ENCODE measurements at places on chromosomes 7 and 10. TPM values are rescaled to one million over a fixed set of nuclear protein-coding genes. Genes with fewer than 3 reads are reported as not detected.

ABCB1 gene
- total RNA-seq: 33.4 TPM

OIT3 gene
- 25.2 TPM for total RNA-seq

GRCh38 chr7:105594034-105594433, 12.7 kb upstream of the EFCAB10 start:
- peak; percentile 62 for DNase-seq

DNA sequence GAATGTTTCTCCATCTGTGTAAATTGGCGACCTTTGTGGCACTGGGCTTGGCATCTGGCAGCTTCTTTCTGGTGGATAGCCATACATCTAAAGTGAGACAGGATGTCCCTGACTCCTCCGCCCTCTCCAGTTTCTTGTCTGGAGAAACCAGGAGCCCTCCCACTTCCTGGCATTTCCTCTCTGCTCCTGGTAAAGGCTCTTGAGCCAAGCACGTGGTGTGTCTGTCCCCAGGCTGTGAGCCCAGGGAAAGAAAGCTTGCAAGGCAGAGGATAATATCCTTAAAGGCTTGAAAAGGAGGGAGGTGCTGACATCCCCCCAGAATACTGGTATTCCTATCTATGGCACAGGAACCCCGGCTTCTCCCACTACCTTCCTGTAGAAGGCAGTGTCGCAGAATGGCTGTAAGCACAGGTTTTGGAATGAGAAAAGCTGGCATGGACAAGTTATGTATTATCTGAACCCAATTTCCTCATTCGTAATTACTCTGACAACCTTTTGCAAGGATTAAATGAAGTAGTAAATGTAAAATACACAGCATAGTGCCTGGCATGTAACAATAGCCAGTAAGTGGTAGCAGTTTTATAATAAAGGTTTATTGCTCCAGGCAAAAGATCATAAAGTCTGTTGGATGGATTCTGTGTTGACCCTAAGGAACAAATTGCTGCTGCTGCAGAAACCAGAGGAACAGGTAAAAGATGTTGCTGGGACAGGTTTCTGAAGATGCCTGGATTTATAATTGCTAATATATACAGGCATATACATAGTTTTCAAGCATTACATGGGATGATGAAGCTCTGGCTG, 11.8 kb upstream of the ACSL5 start:
- DNase-seq: peak; percentile 57

RAMP3 gene
- total RNA-seq: 5.8 TPM

GRCh38 chr7:132004529-132004928, 448.1 kb upstream of the PODXL start:
- DNase-seq: no peak

GRCh38 chr7:101779267-101779666, 38.2 kb upstream of the CUX1 start:
- DNase-seq: no peak

- DNase-seq: no peak
Measured at GRCh38 chr7:55501611-55502010, 70.7 kb downstream of the VOPP1 start.

DNA sequence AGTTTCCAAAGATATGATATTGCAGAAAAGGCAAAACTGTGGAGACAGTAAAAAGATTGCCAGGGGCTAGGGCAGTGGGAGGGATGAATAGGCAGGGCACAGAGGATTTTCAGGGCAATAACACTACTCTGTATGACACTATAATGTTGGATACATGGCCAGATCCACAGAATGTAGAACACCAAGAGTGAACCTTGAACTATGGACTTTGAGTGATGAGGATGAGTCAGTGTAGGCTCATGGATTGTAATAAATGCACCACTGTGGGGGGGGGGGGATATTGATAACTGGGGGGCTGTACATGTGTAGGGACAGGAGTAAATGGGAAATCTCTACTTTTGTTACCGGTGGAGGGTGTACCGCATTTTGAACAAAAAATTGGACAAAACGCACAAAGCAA, 77.4 kb downstream of the ALOX5 start:
- peak; percentile 6 for DNase-seq

DNA sequence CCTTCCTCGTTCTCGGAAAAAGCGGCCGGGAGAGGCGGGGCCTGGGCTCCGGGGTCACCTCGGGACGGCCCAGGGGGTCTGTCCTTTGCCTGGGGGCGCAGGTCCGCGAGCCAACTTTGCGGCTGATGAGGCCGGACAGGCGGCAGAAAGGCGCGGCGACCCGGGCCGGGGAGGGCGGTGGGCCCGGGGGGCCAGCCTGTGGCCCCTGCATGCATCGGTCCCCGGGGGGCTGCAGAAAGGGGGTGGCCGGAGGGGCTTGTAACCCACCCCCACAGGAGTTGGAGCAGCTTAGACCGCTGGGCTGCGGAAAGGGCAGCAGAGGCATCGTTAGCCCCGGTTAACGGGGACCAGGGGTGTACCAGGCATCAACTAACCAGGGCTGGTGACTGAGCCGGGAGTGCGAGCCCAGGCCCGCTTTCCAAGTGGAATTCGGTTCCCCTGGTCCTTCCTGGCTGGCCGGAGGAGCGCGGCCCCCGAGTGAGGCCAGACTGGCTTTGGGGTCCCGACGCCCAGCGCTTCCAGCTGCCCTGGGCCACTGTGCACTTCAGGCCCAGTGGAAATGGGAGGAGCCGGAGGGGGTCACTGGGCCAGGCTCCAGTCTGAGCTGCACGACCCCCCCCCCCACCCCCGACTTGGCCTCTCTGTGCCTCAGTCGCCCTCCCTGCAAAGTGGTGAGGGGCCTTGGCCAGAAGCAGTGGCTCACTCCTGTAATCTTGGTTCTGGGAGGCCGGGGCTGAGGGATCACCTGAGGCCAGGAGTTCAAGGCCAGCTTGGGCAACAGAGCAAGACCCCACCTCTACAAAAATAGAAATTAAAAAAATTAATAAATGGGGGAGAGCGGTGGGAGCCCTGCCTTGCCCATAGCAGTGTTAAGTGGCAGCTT, 919 bp downstream of the SLC29A4 start:
- DNase-seq: no peak

DNA sequence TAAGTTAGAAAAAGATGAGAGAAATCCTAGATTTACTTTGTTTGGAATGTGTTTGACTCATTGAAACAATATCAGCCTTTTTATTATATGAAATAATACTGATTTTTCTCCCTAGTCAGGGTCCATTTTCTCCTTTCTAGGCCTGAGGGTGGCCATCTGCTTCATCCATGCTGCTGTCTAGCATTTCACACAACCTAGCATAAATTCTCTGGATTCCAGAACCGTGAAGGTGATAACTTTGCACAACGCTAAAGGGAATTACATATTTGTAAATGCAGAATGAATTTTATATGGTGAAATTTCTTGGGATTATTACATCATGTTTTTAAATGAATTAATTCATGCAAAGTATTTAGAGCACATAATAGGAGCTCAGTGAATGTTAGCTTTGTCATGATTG, 505.1 kb downstream of the INHBA start:
- DNase-seq: no peak

DNA sequence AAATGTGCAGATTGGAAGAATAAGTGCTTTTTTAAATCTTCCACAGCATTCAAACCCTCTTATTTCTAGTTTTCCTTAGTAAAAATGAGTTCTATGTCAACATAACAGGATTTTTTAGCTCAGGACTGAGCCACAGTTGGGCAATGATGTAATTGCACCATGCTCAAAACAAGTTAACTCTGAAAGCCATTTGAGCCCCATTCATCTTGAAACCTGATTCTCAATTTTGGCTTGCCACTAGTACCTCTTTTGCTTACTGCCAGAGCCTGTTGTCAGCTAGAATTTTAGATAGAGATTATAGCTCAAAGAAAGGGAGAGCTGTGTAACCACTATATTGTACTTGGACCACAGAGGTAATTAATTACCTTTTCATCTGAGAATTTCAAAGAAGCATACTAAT, 1028.5 kb upstream of the PHF14 start:
- DNase-seq: no peak

DNA sequence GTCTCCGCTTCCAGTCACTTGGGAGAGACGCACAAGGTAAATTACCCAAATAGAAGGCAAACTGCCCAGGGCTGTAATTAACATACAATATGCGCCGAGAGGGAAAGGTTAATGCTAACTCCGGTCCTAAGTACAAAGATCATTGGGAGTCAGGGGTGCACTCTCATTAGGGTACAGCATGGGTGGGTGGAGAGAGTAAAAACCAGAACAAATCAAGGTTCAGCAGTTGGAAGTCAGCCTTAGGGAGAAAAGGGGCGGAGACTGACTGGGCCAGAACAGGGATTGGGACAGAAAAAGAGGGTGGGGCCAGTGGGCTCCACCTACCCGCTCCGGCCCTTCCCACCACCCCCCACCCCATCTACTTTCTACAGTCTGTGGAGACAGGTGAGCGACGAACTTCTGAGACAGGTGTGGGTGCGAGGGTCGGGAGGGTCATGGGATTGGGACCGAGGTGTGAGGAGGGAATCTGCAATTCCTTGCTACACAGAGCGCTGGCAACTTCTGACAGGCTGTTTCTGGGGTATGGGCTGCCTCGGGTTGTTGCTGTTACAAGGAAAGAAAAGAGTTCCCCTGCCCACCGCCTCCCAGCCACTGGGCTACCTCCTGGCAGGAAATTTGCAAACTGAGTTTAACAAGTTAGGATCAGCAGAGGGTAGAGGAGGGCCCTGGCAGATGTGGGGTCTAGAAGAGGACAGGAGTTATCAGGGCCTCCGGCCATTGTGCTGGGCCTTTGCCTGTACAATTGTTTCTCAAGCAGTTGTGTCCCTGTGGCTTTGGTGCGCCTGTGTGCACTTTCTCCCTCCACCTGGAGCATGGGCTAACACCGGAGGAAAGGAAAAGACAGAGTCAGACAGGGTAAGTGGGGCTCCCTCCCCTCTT, at the start of gene TMEM139:
TSS of gene TMEM139 (plus strand) at position 368 of the 879 bp plus-strand sequence. CDS start 1,000 bp downstream, outside the sequence.
- peak; percentile 90 for DNase-seq

- DNase-seq: no peak
Measured at GRCh38 chr10:95588025-95588424, 26.9 kb upstream of the SORBS1 start.

DNA sequence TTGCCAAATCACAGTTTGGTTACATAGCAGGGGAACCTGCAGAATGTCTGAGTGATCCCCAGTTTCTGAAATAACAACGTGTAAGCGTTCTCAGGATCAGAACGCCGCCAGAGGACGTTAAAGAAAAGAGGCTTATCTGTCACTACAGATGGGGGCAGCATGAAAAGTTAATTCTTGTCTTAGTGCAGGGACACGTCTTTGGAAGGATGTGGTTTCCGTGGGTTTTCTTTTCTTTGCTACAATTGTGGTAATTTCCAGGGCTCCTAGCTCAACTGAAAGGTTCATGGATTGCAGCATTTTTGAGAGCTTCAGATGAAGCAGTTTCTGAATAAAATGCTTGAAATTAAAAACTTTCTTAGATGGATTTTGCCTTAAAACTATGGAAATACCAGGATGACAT, 106.6 kb downstream of the PRKCQ start:
- DNase-seq: no peak

DNA sequence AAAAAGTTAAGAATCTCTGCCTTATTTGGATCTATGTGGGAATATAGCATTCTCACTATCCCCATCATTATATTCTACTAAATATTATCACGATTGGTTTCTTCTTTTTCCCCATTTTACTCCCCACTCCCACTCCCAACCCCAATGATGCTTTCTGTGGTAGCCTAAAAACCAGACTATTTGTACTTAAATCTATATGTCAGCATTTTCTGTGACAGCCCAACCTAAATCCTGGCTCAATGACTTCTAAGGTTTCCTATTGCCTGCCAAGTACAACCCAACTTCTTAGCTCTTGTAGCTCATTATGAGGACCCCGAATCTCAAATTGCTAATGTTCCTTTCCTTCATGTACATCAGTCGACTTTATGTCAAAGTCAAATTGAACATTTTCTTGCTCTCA, 598.6 kb downstream of the XPNPEP1 start:
- no peak for DNase-seq

VSTM2A gene
- total RNA-seq: not detected

LRRC61 gene
- 14.0 TPM for total RNA-seq

CHCHD3 gene
- 20.5 TPM for total RNA-seq

GRCh38 chr7:40299097-40299496, 164.3 kb downstream of the SUGCT start:
- DNase-seq: no peak

DNA sequence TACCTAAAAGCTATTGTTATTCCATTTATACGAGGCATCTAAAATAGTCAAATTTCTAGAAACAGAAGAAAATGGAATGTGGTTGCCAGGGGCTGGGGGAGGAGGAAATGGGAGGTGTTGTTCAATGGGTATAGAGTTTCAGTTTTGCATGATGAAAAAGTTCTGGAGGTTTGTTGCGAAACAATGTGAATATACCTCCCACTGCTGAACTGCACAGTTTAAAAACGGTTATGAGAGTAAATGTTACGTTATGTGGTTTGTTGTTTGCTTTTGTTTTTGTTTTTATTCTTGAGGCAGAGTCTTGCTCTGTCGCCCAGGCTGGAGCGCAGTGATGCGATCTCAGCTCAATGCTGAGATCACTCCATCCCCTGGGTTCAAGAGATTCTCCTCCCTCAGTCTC, 64.9 kb upstream of the NRBF2 start:
- DNase-seq: no peak

GRCh38 chr7:38215115-38215514, 37.1 kb downstream of the STARD3NL start:
- DNase-seq: no peak

NODAL gene
- not detected for total RNA-seq

All from left lobe of liver (tissue), 2 donors.